ENCODE measurements at places on chromosomes 5 and 9.

DNA sequence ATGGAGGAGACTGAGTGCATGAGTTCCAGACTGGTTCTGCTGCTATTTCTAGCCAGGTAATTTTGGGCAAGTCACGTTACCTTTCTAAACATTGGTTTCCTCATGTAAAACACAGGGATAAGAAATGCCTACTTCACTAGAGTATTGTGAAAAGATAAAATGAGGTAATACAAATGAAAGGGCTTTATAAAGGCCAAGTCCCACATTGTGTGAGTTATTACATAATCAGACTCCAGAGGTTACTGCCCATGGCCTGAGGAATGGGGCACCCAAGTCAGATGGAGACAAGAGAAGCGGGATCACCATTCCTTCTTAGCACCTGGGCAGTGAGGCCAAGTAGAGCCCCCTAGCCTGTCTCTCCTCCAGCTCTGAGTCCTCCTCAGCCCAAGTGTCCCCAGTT lies 7.5 kb downstream of the HBEGF start:
- H3K27me3 ChIP-seq = no peaks in the 10 kb centered on the region
- H3K4me3 ChIP-seq = no peak overlapping the region
- H3K36me3 ChIP-seq = no peaks in the 10 kb centered on the region
- no peaks in the 10 kb centered on the region for H3K4me1 ChIP-seq
- H3K27ac ChIP-seq = no peak overlapping the region

- no peak overlapping the region for H3K4me3 ChIP-seq
- H3K4me1 ChIP-seq = peaks cover 11% of the 10 kb centered on the region
- no peak for DNase-seq
- no peaks in the 10 kb centered on the region for H3K36me3 ChIP-seq
- H3K27me3 ChIP-seq = no peaks in the 10 kb centered on the region
These were observed 3.4 kb downstream of the KIAA1958 start for GRCh38 chr9:112489876-112490666.

DNA sequence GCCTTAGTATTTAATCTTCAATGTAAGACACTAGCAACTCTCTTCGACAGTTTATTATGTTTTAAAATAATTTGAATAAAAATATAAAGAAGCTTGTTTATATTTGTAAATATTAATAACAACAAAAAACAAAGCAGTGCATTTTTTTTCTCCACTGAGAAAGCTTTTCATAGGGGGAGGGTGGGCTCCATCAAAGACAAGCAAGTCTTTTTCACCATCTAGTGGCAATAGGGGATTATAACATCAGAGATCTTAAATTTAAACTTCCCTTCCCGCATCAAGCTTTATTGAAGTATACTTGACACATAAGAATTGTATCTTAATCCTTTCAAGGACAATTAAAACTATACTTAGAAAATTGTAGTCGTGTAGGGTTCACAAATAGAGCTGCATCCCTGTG lies 9.3 kb upstream of the OR13F1 start:
- no peaks in the 10 kb centered on the region for H3K36me3 ChIP-seq
- no peaks in the 10 kb centered on the region for H3K27me3 ChIP-seq
- H3K4me3 ChIP-seq = no peak overlapping the region
- DNase-seq = no peak
- H3K27ac ChIP-seq = no peak overlapping the region

- no peaks in the 10 kb centered on the region for H3K27me3 ChIP-seq
- no peak for DNase-seq
- H3K36me3 ChIP-seq = no peaks in the 10 kb centered on the region
- H3K4me3 ChIP-seq = no peak overlapping the region
- no peaks in the 10 kb centered on the region for H3K4me1 ChIP-seq
These were observed 33.0 kb upstream of the MAP1B start for GRCh38 chr5:72074251-72074650.

DNA sequence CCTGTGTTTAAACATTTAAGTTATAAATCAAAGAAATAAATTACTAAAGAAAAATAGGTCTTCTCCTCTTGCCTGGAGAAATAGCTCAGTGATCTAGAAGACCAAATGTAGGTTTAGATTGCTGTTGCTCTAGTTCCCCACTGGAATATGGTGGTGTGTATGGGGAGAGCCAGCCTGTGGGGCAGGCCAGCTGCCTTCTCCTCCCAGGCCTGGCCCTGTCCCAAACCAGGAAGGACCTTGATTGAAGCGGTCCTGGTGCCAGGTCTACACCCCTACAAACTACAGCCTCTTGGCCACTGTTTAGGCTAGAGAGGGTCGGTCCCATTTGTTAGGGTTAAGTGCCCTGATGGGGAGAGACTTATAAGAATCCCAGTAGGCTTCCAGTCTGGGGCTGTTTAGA lies 35.4 kb downstream of the MAN2A1 start:
- no peaks in the 10 kb centered on the region for H3K27me3 ChIP-seq
- H3K4me1 ChIP-seq = no peaks in the 10 kb centered on the region
- no peak overlapping the region for H3K4me3 ChIP-seq
- no peak overlapping the region for H3K27ac ChIP-seq
- DNase-seq = no peak
- H3K36me3 ChIP-seq = no peaks in the 10 kb centered on the region

DNA sequence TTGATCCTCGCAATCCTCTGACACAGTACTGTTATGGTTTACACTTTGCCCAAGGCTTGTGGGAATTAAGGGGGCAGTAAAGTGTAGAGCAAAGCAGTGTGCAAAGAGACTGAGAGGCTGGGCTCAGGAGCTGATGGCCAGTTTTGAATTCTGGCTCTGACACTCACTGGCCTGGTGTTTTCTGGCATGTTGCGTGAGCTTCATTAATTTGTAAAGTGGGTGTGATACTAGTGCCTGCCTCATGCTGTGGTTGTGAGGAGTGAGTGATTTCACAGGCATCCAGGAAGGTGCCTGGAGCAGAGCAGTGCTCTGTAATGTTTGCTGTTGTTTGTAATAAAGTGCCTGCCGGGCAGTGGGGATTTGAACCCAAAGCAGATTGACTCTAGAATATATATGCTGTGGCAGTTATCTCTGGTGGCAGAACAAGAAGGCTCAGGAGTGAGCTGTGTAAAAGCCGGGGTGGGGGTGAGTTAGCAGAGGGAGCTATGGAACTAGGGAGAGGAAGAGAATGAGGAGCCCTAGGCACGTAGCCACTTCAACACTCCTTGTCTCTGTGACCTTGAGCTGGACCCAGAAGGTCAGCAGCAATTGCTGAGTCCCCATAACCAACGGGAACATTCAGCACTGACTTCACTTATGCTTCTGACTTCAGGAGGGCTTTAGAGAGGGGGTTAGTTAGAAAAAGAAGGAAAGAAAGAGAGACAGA lies 108.5 kb downstream of the DOCK2 start:
- no peak overlapping the region for H3K27ac ChIP-seq
- H3K27me3 ChIP-seq = no peaks in the 10 kb centered on the region
- no peak for DNase-seq
- no peaks in the 10 kb centered on the region for H3K36me3 ChIP-seq
- no peaks in the 10 kb centered on the region for H3K4me1 ChIP-seq

DNA sequence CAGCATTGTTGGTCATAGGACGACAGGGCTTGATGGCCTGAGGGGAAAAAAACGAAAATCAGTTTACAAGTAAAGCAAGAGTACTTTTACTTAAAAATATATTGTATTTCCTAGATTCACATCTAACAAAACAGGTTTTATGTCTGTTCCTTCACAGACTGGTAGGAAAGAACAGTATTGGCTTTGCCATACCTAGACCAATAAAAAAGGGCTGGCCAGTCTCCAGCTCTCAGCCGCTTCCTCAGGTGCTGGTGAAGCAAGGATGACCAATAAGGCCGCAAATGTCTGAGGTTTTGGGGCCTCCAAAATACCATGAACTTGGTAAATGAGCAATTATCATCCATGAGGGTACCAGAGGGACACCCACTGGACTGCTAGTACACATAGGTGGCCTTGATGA lies 36.6 kb downstream of the DROSHA start:
- no peaks in the 10 kb centered on the region for H3K4me1 ChIP-seq
- no peak for DNase-seq
- H3K4me3 ChIP-seq = no peak overlapping the region
- H3K36me3 ChIP-seq = peaks cover 32% of the 10 kb centered on the region
- no peak overlapping the region for H3K27ac ChIP-seq

GRCh38 chr9:3528451-3528850 lies 2.6 kb upstream of the RFX3 start:
- no peak overlapping the region for H3K4me3 ChIP-seq
- H3K27me3 ChIP-seq = no peaks in the 10 kb centered on the region
- H3K27ac ChIP-seq = no peak overlapping the region

- DNase-seq = no peak
- no peak overlapping the region for H3K27ac ChIP-seq
- no peaks in the 10 kb centered on the region for H3K27me3 ChIP-seq
- no peak overlapping the region for H3K4me3 ChIP-seq
- no peaks in the 10 kb centered on the region for H3K36me3 ChIP-seq
These were observed 307.5 kb upstream of the CLINT1 start for GRCh38 chr5:158166424-158166823.

DNA sequence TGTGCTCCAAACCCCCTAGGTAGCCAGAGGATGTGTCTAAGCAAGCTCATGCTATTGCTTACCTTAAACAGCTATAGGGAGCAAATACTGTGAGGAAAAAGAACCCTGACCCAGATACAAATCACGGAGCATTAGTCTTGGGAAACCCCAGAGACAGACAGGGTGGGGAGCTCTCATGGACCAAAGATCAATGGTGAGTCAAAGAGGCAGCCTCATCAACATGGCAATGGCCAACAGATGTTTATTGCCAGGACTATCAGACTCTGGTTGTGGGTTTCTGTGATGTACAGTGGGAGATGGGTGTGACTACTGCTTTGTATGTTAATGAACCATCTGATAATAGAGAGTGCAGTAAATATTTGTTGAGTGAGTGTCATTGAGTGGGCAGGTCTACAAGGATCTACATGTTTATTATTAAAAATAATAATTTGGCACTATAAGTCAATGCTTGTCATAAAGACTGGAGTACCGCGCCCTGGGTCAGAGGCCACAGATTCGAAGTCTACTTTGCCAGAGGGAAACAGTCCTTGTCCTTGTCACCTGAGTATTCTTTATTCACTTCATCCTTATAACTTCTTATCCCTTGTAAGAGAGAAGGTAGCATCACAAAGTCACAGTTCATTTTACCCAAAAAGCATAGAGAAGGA lies 56.5 kb upstream of the RAI14 start:
- H3K27me3 ChIP-seq = no peaks in the 10 kb centered on the region
- DNase-seq = no peak
- no peak overlapping the region for H3K4me3 ChIP-seq
- no peaks in the 10 kb centered on the region for H3K36me3 ChIP-seq
- no peaks in the 10 kb centered on the region for H3K4me1 ChIP-seq

- no peak for DNase-seq
- no peaks in the 10 kb centered on the region for H3K4me1 ChIP-seq
- H3K4me3 ChIP-seq = no peak overlapping the region
- peaks cover 21% of the 10 kb centered on the region for H3K36me3 ChIP-seq
- no peak overlapping the region for H3K27ac ChIP-seq
- no peaks in the 10 kb centered on the region for H3K27me3 ChIP-seq
These were observed 18.1 kb downstream of the NFIL3 start for GRCh38 chr9:91405343-91406077.

GRCh38 chr5:144467792-144468191 lies 297.1 kb downstream of the KCTD16 start:
- DNase-seq = no peak
- no peaks in the 10 kb centered on the region for H3K36me3 ChIP-seq
- no peaks in the 10 kb centered on the region for H3K27me3 ChIP-seq
- no peak overlapping the region for H3K4me3 ChIP-seq
- H3K4me1 ChIP-seq = no peaks in the 10 kb centered on the region

DNA sequence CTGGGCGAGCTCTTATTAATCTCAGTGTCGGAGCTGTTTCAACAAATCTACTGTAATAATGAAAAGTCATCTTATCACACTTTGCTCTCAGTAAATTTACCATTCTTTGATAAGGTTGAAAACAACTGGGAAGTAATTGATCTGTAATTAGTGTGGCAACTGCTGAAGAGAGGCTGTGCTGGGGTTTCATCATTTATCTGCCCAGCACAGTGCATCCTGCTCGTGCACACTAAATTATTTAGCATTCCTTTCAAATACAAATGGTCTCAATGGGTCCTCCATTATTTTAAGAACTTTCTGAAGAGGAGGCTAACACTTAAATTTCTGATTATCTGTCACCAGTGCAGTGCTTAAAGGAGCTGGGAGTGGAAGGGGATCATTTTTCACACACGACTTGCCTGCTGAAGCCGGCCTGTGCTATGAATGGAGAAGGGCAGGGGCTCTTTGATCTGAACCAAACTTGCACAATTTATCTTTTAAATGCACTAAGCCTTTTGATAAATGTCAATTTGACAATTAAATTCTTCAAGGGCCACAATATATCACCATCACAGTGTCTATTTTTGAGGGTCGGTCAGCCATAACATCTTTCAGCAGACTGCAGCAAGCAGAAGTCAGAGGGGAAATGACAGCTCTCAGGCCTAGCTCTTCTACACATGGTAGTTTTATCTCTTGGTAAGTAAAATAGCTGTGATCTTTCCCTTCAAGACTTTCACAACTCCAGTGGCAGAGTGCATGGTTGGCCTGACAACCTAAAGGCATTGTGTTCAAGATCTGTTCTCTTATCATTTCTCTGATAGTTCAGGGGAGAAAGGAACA lies 106.4 kb upstream of the EFNA5 start:
- H3K36me3 ChIP-seq = no peaks in the 10 kb centered on the region
- no peak for DNase-seq

GRCh38 chr5:172596638-172597231 lies 44.3 kb upstream of the NEURL1B start:
- no peak overlapping the region for H3K27ac ChIP-seq
- H3K4me3 ChIP-seq = no peak overlapping the region
- no peak for DNase-seq

GRCh38 chr9:95047452-95048224 lies 269.9 kb downstream of the FANCC start:
- DNase-seq = no peak
- H3K36me3 ChIP-seq = peaks cover 19% of the 10 kb centered on the region
- no peak overlapping the region for H3K4me3 ChIP-seq
- H3K4me1 ChIP-seq = peaks cover 6% of the 10 kb centered on the region

DNA sequence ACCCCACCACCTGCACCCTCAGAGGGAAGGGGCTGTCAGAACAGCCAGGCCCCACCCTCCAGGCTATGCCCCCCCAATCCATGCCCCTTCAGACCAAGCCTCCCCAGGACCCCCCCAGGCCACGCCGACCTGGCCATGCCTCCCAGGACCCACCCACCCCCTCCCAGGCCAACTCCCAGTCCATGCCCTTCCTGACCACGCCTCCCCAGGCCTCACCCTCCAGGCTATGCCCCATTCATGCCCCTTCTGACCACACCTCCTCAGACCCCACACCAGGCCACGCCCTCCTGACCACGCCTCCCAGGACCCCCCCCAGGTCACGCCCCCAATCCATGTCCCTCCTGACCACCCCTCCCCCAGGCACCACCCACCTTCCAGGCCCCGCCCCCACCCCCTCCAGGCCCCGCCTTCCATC lies 27.6 kb downstream of the TPPP start:
- H3K27me3 ChIP-seq = no peaks in the 10 kb centered on the region
- H3K4me1 ChIP-seq = peaks cover 3% of the 10 kb centered on the region
- peaks cover 6% of the 10 kb centered on the region for H3K36me3 ChIP-seq
- no peak overlapping the region for H3K27ac ChIP-seq
- DNase-seq = no peak
- H3K4me3 ChIP-seq = no peak overlapping the region

- H3K4me3 ChIP-seq = no peak overlapping the region
- no peak for DNase-seq
- no peaks in the 10 kb centered on the region for H3K27me3 ChIP-seq
These were observed 383.7 kb upstream of the TRPC7 start for GRCh38 chr5:136749016-136749415.

- H3K4me3 ChIP-seq = no peak overlapping the region
- DNase-seq = no peak
- H3K27me3 ChIP-seq = no peaks in the 10 kb centered on the region
- peaks cover 5% of the 10 kb centered on the region for H3K4me1 ChIP-seq
These were observed 17.8 kb downstream of the CTNNA1 start for GRCh38 chr5:138770977-138771376.

- no peak overlapping the region for H3K27ac ChIP-seq
- no peaks in the 10 kb centered on the region for H3K4me1 ChIP-seq
- H3K27me3 ChIP-seq = no peaks in the 10 kb centered on the region
- H3K4me3 ChIP-seq = no peak overlapping the region
- no peaks in the 10 kb centered on the region for H3K36me3 ChIP-seq
These were observed 211.4 kb downstream of the GAS1 start for GRCh38 chr9:86735772-86736458.
